ENCODE measurements at places on chromosomes 3 and 15.

- peak; percentile 68 for DNase-seq
Observed at GRCh38 chr15:48086576-48086975, 34.2 kb upstream of the SLC24A5 start.

DNA sequence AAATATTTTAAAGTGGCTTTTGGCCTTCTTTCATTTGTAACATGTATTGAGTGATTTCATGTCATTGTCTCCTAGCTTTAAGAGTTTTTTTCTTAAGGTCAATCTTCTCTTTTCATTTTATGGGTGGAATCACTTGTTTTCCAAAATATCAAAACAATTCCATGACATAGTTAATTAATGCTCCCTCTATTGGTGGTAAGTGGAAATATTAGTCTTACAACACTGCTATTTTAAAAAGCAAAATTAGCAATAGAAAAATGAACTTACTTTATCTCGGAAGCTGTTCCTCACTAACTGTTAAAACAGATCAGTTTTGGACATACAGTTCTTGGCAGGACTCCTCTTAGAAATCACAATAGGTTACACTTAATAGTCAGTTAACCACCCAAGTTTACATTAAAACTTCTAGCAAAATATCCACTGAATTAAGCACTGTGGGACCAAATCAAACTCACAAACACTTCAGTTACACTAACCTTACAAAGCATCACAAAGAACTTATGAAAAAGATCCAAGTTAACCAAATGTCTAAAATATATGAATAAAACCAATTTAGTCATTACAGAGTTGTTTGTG, 42.4 kb downstream of the TIGIT start:
- DNase-seq, result no peak

GRCh38 chr15:69415381-69415780, 1.2 kb downstream of the KIF23 start:
- peak; percentile 47 for DNase-seq

GRCh38 chr15:98718426-98719136, 70.2 kb downstream of the IGF1R start:
- DNase-seq, result no peak

DNA sequence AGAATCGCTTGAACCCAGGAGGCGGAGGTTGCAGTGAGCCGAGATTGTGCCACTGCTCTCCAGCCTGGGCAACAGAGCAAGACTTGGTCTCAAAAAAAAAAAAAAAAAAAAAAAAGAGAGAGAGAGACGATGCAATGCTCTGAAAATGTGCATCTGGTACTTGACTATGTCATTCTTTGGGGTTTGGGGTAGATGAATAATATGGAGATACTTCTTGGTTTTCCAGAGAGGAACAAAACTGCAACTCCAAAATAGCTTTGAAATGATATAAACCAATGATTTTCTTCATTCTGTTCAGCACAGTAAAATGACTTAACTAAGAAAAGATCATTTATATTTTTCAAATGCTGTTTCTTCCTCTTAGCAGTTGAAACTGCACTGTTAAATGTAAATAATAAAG, 158.9 kb downstream of the ISL2 start:
- DNase-seq, result peak; percentile 43

DNA sequence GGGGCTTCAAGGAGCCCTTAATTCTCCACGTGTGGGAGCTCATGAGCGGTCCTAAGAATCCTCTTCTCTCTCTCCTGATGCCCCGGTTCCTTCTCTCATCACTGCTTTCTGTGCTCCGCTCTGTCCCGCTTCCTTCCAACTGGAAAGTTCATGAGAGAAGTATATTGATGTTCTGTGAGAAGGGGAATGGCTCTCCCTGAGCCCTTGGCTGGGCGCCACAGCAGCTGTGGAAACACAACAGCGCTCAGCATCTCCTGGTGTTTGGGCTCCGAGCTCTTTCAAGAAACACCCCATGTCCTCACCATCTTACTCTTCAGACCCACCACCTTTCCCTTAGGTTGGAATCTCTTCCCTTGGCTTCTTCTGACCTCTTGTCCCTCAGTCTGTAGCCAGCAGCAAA, 161.7 kb downstream of the VGLL4 start:
- DNase-seq, result peak; percentile 36

GRCh38 chr15:52652984-52653383, 26.2 kb downstream of the ATOSA start:
- DNase-seq, result peak; percentile 73

DNA sequence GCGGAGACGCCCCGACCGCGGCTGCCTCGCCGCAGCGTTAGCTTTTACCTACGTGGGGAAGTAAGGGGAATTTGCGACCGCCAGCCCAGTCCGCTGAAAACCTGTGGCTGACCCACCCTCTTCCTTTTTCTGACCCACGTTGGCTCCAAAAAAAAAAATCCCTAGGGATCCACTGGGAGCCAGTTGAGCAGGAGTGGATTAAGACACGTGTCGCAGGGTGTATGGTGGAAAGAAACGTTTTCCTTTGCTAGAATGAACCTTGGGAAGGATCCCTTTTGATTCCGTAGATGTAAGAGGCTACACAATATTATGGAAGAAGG, 575 bp upstream of the PCYT1A start:
- DNase-seq, result peak; percentile 70

- no peak for DNase-seq
Observed at GRCh38 chr15:34019369-34019990, 19.5 kb downstream of the AVEN start.

GRCh38 chr3:150169330-150169940, 198.7 kb upstream of the PFN2 start:
- DNase-seq, result no peak

GRCh38 chr3:8595695-8596115, 48.9 kb downstream of the SSUH2 start:
- DNase-seq, result no peak

DNA sequence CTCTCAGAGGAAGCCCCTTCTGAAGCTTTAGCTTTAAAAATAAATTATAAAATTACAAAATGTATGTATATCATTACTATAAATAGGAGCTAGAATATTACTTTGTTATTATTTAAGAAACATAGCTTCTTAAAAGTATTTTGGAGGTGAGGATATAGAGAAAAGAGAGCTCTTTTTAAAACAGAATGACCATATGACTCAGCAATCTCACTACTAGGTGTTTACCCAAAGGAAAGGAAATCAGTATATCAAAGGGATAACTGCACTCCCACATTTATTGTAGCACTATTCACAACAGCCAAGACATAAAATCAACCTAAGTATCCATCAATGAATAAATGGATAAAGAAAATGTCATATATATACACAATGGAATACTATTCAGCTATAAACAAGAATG, 119.6 kb downstream of the DMXL2 start:
- DNase-seq, result no peak

DNA sequence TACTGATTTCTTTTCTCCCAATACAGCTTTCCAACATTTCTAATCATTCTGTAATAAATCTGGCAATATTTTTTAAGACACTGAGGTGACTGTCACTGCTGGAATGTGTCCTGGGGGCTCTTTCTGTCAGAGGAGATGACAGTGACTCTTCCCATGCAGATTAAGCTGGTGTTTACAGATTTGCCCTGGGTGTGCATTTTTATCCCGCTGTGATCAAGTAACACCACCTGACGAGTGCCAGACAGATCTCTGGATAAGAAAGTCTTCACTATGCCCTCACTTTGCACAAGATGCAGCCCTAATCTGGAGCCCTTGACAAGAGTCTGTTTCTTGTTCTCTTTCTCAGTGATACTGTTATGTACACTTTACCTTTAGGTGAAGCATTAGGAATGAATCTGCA, 477.7 kb downstream of the ZIC1 start:
- no peak for DNase-seq

GRCh38 chr3:42014921-42015533, 53.1 kb upstream of the ULK4 start:
- DNase-seq, result peak; percentile 62
